ENCODE measurements at places on chromosomes 6 and 20.

DNA sequence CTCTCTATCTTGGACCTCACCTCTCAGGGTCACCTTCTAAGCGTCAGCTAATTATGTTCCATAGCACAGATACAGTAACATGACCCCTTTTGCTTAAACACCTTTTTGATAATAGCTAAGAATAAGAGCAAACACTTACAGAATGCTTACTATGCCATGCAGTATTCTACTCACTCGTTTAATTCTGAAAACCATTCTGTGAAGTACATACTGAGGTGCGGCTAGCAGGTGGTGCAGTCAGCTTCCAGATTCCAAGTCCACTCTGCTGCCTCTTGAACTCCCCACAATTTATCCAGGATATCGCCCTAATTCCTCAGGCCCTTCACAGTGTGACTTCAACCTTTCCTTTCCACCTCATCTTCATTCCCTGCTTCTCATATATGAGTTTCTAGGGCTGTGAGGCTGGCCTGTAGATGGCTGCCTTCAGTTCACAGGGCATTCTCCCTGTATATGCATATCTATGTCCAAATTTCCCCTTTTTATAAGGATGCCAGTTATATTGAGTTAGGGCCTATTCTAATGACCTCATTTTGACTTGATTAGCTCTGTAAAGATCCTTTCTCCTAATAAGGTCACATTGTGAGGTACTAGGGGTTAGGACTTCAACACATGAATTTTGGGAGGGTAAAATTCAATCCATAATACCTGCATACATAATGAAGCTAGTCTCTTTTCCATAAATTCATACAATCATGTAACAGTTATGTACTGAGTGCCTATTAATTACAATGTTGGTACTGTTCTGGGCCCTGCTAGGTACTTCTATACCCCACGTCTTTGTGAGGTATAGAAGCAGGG, 130.1 kb downstream of the PDSS2 start:
- no peak for DNase-seq

GRCh38 chr6:160583794-160584193, 80.3 kb downstream of the LPA start:
- DNase-seq = no peak

GRCh38 chr20:51121901-51122412, 99.0 kb upstream of the KCNG1 start:
- DNase-seq = no peak

- no peak for DNase-seq
Measured at GRCh38 chr6:88174906-88175305, 8.8 kb upstream of the CNR1 start.

DNA sequence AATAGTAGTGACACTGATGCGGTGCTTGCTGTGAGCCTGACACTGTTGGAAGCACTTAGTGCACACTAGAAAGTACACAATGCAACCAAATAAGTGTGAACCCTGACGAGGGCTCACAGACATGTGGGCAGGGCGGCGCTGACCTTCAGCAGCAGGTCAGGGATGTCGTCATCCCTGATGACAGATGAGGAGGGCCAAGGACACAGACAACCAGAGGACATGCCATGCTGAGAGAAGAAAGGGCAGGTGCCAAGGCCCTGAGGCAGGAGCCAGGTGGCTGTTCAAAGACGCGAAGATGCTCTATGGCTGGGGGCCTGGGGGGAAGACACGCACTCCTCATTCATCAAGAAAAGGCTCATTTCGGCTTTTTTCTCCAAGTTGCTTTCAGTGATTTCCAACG, 176.4 kb upstream of the CST7 start:
- DNase-seq = no peak

DNA sequence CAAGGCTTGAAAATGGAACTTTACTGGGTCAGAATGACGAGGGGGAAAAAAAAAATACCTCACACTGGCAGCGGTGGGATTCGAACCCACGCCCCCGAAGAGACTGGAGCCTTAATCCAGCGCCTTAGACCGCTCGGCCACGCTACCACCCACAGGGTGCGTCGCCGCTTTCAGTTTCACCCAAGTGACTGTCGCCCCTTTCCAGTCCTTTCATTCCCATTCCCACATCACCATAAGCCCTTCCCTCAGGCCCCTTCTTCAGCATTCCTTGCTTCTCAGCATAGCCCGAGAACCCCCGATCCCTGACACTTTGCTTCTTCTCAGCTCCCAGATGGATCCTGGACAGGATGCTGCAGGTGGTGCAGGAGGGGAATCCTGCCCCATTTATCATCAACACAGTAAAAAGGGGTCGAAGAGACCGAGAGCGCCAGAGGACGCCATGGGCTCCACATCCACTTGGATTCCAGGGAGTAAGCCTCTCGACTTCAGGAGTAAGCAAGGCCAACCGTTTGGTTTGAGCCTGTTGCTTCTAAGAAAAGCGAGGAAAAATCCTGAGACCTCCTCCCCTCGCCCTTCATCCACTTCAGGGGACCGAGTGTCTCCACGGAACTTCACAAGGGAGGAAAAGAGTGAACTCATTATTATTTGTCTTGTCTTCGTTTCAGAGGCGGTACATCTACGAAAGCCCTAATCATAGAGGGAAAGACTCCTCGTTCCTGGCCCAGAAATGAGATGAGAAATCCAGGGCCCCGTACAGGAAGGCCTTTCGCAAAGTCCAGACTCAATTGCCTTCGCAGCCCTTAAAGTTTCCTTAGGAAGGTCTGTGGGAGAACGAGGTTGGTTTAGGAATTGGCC, 20.0 kb upstream of the TRIM27 start:
- DNase-seq = peak; percentile 72

DNA sequence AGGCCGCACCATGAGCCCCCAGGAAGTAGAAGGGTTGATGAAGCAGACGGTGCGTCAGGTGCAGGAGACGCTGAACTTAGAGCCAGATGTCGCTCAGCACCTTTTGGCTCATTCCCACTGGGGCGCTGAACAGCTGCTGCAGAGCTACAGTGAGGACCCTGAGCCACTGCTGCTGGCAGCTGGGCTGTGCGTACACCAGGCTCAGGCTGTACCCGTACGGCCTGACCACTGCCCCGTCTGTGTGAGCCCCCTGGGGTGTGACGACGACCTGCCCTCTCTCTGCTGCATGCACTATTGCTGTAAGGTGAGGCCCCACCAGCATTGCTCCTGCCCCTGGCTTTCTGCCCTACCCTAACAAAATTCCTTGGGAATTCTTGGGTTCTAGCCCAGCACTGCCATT, 13.1 kb downstream of the DNPH1 start:
- DNase-seq = no peak

GRCh38 chr6:99446076-99446475, 21.0 kb upstream of the PNISR start:
- DNase-seq = no peak

DNA sequence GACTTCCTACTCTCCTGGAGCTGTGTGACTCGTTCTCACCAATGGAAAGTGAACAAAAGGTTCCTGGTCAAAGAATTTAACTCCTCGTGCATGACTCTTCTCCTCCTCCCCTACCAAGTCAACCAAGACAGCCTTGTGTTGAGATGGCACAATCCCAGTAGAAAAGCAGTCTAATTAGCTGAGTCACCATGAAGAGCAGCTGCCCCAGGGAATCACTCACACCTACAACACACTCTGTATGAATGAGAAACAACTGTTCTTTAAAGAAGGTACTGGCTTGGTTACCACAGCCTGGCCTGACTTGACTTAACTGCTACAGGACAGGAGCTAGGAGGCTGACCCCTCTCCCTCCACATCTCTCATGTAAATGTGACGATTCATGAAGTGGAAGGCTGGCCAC, 2.9 kb upstream of the HLA-DOB start:
- no peak for DNase-seq

DNA sequence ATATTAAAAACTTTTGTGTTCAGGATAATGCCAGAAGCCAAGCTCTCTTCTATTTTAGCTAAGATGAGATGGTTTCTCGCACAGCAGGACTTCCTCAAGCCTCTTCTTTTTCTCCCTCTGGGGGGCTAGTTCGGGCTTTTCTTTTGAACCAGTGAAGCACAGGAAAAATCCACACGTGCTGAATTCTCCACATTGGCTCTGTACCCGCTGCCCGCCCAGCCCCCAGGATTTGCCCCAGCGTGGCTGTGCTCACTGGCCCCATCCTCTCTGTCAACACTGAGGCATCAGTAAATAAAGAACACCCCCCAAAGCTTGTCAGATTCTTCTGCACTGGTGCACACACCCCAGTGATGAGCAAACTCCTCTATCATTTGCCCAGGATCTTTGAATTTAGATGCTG, 232.8 kb downstream of the ZNF217 start:
- DNase-seq = no peak

GRCh38 chr6:18207438-18207837, 52.2 kb downstream of the KDM1B start:
- no peak for DNase-seq

GRCh38 chr6:131838051-131838450, 30.2 kb downstream of the ENPP1 start:
- DNase-seq = no peak

DNA sequence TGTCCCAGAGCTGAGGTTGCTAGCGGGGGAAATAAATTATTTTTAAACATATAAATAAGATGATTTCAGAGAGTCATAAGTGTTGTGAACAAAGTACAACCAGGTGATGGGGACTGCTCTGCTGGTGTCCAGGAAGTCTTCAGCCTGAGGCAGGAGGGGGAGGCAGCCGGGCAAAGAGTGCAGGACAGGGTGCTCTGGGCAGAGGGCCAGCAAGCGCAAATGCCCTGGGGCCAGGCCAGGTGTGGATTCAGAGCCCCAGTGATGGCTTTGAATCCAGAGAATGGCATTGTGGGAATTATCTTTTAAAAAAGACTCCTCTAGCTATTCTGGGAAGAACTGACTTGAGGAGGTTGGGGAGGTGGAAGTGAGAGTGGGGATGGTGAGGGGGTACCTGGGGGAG, 1.6 kb downstream of the CLPSL1 start:
- no peak for DNase-seq

DNA sequence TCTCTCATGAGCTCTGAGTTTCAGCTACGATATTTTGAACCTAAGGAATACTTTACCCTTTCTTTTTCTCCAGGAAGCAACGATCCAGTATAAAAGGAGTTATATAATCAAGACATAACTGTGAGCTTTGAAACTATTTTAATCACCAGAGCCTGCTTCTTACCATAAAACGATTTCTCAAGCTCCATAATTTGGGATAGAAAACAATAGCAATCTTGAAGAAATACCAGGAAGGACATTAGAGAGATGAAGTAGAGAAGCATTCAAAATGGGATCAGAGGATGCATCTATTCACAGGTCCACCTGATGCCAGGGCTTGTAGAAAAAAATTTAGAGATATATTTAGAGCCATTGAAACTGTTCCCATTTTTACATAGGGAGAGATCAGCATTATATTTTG, 135.9 kb downstream of the FUT9 start:
- DNase-seq = no peak

GRCh38 chr6:37897321-37897720, 77.8 kb downstream of the ZFAND3 start:
- DNase-seq = no peak

DNA sequence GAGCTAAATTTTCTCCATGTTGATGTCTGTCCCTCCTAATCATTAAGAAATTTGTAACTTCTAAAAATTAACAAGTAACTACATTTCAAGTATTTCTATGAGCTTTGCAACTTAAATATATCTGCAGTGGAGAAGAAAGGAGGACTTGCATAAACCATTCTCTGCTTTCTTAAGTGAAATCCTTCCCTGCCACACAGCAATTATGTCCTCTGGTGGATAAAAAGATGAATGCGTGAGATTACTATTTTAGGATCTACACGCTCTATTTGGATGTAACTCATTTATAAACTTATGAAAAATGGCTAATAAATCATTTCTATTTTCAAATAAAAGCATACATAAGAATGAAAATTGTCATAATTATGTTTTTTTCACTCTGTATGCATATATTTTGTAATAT, 338.0 kb upstream of the PTCHD4 start:
- DNase-seq = no peak

- DNase-seq = peak; percentile 33
Measured at GRCh38 chr20:19074828-19075516, 137.5 kb upstream of the SLC24A3 start.

- DNase-seq = no peak
Measured at GRCh38 chr6:89045576-89045975, 35.0 kb upstream of the PNRC1 start.

- DNase-seq = peak; percentile 58
Measured at GRCh38 chr6:89007209-89008000, 44.0 kb upstream of the RNGTT start.

DNA sequence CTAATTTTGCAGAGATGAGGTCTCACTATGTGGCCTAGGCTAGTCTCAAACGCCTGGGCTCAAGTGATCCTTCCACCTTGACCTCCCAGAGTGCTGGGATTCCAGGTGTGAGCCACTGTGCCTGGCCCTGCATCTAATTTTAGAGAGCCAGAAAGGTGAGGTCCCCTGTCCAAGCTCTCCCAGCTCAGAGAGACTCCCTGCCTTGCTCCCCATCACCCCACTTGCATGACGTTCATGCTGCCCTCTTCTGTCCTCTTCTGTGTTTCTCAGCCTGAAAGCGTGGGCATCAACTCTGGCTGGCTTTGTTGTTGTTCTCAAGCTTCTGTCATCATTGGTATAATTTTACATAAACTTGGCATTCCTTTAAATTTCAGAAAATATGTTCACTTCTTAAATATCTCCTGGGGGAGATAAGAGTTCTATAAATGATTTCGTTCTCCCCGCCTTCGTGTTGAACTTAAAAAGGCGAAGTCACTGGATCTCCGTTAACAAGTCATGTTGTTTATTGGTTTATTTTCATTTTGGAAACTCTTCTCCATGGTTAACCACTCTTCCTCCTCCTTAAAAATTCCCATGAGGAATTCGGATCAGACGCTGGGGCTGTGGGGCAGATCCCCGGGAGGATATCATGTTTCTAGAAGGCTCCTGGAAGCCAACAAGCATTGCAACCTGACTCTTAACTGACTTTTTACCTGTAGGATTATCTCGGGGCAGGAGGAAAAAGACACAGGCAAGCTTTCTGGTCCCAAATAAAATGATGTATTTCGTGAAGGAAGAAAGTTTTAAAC, 13.2 kb upstream of the PARD6B start:
- no peak for DNase-seq

- DNase-seq = no peak
Measured at GRCh38 chr6:166586424-166587156, at the start of gene RAMACL. Gene RAMACL, minus strand, starts transcription at chr6:166586678. Its CDS starts 201 bp downstream, at chr6:166586477.

All from inflammatory macrophage treated with lipopolysaccharide for 1 hour (primary cell).